ENCODE measurements at places on chromosomes 5 and 9.

- DNase-seq = no peak
These were observed 11.5 kb downstream of the AFF4 start for GRCh38 chr5:132951897-132952296.

DNA sequence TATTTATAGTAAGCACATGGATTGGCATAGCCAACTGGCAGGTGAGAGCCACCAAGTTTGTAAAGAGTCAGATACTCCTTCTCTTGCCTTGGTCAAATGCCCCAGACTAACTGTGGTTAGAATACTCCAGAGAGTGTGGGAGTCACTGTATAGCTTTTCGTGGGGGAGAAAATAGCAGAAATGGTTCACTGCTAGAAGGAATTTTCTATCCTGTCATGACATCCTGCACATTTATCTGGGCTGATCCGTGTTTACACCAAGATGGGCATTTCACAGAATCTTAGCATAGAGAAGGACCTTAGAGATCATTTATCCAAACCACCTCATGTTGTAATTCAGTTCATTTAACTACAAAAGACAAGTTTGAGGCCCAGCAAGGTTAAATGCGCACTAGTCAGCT is 460.8 kb downstream of the ENC1 start:
- no peak for DNase-seq

DNA sequence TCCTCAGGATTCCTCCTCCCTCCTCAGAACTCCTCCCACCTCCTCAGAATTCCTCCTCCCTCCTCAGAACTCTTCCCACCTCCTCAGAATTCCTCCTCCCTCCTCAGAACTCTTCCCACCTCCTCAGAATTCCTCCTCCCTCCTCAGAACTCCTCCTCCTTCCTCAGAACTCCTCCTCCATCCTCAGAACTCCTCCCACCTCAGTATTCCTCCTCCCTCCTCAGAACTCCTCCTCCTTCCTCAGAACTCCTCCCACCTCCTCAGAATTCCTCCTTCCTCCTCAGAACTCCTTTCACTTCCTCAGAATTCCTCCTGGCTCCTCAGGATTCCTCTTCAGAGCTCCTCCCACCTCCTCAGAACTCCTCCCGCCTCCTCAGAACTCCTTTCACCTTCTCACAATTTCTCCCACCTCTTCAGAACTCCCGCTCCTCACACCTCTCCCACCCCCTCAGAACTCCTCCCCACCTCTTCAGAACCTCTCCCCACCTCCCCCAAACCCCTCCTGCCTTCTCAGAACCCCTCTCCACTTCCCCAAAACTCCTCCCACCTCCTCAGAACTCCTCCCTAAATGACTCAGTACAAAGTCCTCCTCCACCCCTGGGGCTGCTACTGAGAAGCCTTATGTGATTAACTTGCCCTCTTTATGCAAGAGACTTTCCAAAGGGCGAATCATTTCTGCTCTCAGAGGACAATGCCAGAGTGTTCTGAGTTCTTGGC is 23.2 kb downstream of the SLC46A2 start:
- DNase-seq = no peak

- no peak for DNase-seq
These were observed 39.4 kb upstream of the PPP2R2B start for GRCh38 chr5:146917931-146918330.

GRCh38 chr5:34977934-34978613 is 48.7 kb downstream of the DNAJC21 start:
- no peak for DNase-seq

DNA sequence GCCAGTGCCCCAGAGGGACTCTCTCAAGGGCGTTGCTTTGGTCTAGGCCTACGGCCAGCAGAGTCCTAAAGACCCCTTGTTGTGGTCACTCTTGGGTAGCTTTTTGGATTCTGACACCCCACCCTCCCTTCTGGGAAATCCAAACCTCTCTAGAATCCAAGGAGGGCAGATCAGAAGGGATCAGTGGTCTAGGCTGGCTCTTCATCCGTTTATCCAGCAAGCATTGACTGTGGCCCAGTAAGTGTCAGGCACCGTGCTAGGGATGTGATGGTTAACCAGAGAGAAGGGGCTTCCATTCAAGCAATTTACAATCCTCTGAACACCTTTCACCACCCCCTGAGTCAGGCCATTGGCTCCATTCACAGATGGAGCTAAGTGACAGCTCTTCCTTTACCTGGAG is 181.1 kb downstream of the PTTG1 start:
- DNase-seq = no peak

- no peak for DNase-seq
These were observed 15.4 kb upstream of the SH3PXD2B start for GRCh38 chr5:172469697-172470096.

DNA sequence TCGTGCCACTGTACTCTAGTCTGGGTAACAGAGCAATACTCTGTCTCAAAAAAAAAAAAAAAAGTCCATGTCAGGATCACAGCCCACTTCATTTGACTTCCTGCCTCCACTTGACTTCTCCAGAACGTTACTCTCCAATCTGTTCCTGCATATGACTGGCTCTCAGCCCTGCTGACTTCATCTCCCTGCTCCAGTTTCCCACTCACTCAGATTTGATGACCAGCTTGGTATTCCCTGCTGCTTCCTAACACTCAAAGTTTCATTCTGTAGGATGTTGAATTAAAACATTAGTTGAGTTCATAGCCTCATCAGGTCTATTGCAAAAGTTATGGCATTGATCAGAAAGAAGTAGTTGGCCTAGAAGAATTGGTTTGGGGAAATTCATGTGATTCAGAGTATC is 52.3 kb downstream of the UGCG start:
- no peak for DNase-seq

DNA sequence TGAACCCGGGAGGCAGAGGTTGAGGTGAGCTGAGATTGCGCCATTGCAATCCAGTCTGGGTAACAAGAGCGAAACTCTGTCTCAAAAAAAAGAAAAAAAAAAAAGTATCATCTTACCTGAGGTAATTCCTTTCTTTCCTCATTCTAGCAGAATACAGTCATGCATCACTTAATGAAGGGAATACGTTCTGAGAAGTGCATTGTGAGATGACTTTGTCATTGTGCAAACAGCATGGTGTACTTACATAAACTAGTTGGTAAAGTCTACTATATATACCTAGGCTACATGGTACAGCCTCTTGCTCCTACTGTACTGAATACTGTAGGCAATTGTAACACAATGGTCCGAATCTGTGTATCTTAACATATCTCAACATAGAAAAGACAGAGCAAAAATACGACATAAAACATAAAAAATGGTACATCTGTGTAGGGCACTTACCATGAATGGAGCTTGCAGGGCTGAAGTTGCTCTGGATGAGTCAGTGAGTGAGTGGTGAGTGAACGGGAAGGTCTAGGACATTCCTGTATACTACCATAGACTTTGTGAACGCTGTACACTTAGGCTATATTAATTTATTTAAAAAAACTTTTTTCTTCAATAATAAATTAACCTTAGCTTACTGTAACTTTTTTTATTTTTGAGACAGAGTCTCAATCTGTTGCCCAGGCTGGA is 100.4 kb downstream of the GLDC start:
- no peak for DNase-seq

- DNase-seq = no peak
These were observed 482 bp downstream of the TESK1 start for GRCh38 chr9:35605351-35606137.

DNA sequence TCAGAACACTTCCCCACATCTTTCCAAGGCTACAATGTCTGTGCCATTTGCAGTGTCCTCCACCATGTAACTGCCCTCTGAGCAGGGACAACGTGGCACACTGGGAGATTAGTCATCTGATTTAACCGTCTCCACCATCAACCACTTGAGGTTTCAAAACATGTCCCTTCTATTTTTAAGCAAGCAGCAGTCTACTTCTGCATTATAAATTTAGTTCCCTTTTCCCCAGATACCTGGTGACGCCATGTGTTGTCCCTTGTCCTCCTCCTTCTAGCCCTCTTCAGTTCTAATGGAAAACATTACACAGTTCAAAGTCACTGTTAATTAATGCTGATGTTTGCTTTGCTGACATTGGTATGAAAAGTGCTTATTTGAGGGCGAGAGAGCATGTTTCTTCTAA is 52.8 kb downstream of the ATP10B start:
- DNase-seq = no peak

DNA sequence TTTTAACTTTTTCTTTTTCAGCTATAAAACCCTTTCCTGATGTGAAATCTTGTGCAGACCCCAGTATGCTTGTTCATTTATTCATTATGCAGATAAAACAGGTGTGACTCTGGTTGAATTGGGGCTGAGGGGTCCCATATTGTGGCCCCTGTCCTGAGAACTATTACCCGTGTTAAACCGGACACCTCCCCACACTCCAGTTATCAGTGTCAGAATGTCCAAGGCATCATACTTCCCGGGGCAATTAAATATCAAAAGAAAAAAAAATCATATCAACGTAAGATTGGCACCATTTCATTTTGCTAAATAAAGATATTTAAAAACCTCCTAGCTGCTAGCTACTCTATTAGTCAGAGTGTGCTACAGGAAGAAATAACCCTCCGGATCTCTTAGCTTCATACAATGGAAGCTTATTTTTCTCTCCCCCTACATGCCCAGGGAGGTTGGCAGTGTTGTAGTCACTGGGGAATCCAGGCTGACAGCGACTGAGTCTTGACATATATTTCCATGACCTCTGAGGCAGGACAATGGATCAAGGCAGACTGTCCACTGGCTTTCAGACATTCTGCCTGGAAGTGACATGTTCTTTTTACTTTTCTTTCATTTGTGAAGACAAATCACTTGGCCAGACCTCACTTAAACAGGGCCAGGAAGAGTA is 170.0 kb downstream of the SEC61B start:
- no peak for DNase-seq

- DNase-seq = no peak
These were observed 238.2 kb downstream of the CD180 start for GRCh38 chr5:66958201-66958979.

DNA sequence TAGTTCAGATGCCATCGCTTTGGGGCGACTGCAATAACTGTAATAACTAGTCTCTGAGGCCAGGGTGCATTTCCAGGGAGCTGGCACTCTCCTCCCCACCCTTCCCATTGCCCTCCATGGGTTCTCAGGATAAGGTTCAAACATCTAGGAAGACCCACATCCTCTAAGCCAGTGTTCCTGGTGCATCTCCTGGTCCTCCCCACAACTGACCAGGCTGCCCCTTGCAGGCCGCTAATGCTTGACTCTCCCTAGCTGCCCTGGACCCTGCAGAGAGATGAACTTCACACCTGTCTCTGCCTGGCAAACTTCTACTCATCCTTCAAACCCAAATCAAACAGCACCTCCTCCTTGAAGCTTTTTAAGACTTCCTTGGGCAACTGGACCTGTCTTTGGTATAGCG is 15.9 kb downstream of the CCNJL start:
- DNase-seq = no peak

- no peak for DNase-seq
These were observed 167.1 kb downstream of the RFK start for GRCh38 chr9:76227156-76227555.

GRCh38 chr9:109020581-109021511 is 7.5 kb upstream of the CTNNAL1 start:
- no peak for DNase-seq

DNA sequence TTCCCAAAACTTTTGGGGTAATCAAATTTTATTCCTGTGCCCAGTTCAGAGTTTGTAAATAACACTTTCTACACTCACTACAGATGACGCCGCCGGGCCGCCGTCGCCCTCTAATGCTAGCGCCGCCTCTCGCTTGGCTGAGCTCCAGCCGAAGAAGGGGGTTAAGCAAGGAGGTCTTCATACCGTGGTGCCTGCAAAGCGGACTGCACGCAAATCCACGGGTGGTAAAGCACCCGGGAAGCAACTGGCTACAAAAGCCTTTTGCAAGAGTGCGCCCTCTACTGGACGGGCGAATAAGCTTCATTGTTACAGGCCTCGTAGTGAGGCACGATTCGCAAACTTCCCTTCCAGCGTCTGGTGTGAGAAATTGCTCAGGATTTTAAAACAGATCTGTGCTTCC is 280.4 kb downstream of the MEF2C start:
- no peak for DNase-seq

DNA sequence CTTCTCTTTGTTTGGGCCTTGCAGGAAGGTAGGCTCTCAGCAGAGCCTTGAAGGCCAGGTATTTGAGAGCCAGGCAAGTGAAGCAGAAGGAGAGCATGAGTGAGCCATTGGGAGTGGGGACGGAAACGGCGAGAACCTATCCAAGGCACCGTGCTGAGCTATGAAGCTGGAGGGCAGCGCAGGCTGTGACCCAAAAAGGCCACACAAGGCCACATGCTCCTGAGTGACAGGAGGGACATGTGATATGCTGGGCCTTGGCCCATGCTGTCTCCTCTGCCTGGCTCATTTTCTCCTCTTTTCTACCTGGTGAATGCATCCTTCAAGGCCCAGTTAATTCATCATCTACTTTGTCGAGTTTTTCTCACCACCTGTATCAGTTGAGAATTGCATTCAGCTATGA is 136.3 kb downstream of the PALM2AKAP2 start:
- DNase-seq = no peak

DNA sequence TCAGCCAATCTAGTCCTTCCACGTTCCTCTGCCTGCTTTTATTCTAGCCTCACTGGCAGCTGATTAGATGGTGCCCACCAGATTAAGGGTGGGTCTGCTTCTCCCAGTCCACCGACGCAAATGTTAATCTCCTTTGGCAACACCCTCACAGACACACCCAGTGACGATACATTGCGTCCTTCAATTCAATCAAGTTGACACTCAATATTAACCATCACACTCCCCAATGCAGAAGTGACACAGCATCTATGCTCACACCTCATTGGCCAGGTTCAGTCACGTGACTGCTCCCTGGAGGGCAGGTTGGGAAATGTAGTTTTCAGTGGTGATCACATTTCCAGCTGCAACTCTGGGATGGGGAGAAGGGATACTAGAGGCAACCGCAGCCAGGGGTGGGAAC is 13.0 kb downstream of the SUSD3 start:
- DNase-seq = no peak

DNA sequence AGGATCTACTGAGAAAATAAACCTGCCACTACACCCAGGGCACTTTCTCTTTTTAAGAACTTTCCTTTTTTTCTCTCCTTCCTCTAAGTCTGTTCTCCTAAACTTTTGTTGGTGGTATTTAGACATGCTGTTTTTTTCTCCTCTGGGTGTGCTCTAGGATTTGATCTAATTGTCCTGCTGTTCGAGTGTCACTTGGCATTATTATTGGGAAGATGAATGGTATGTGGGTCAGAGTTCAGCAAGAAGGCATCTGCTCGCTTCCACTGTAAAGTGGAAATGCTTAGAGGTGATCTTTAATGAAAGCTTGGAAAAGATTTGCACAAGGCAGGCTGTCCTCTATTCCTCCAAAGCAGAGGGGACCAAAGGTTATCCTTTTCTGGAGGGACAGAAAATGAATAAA is 1.3 kb upstream of the PLPPR1 start:
- DNase-seq = no peak

- no peak for DNase-seq
These were observed 178.0 kb downstream of the ACTL7B start for GRCh38 chr9:108677776-108678175.

GRCh38 chr5:176171171-176171760 is 67.0 kb upstream of the SIMC1 start:
- DNase-seq = no peak

DNA sequence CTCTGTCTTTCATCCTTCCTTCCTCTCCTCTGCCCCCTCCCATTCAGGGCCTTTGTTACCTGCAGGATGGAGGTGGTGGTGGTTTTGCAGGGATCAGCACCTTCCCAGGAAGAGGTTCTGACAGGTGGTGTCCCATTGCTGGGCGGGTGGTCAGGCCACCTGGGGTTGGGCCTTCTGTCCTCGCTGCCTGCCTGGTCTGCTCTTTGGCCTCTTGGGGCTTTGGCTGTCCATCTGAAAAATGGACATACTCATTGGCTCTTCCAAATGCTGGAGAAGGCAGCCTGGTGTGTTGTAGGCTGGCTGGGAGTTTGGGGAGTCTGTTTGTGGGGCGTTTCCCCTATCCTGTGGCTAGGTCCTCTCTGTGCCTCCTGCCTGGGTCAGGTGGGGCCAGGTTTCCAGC is 4.3 kb downstream of the RXRA start:
- no peak for DNase-seq

Data from AG04449 (cell line).